Spleen (tissue), 13 donors: ENCODE measurements at places on chromosomes 6 and 20. TPM values are rescaled to one million over a fixed set of nuclear protein-coding genes. Genes with fewer than 3 reads are reported as not detected.

DNA sequence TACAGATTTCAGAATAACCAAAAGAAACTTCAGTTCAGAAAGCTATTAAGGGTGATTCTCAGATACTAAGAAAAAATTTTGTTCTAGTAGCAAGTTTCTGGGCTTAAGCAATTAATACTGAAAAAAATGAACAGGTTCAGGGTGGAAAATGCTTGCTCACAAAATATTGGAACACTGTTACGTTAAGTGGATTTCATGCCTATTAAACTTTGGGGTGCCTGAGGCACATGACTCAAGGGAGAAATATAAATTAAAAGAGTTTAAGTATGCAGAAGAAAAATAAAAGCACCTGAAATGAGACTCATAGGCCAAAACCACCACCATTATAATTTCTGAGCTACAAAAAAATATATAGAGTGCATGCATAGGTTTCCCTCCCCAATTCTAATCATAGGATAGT is 32.3 kb upstream of the HSF2 start:
- no peak for DNase-seq

FAXC gene
- total RNA-seq = 0.32 TPM

DNA sequence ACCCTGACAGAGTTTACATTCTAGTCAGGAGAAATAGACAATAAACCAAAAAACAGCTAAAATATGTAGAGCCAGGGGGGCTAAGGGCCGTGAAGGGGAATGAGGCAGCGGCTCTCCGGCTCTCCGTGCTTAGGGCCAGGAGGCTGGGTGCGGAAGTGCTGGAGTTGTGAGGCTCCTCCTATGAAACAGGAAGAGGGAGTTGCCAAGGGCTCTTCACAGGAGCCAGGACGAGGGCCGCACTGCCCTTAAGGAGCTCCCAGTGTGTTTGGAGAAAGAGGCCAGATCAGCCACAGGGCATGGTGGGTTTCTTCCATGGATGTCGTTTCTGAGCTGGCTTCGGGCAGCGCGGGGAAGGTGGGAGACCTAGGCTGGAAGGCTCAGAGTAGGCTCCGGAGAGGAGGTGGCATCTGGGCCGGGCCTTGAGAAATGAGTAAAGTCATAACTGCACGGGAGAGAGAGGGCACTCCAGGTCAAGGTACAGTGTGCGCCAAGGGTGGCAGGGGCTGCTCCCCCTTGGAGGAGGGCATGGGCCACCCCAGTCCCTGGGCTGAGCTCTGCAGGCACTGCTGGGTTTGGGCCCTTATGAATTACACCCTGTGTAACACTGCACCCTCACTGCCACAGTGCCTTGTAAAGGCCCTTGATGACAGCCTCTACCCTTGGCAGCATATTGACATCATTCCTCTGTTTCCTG is 20.8 kb upstream of the MLN start:
- no peak for DNase-seq

DNA sequence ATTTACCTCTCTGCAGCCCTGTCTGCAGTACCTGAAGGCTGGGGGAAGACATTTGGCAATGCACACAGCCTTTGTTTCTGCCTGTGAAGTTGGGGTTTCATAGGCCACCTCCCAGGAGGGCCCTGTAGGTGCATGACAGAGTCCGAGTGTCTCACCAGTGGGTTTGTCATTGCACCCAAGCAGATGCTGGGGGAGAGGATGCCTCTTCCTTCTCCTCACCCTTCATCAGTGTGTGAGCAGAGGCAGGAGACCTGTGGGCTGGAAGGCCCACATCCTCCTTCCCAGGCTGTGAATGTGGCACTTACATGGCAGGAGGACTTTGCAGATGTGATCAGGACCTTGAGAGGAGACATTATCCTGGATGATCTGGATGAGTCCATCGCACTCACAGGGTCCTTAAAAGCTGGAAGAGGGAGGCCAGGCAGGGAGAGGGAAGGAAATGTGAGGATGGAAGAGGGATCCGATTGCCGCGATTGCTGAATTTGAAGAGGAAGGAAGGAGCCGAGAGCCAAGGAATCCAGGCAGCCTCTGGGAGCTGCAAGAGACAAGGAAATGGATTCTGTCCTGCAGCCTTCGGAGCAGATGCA is 30.4 kb downstream of the SYNJ2 start:
- DNase-seq = peak; percentile 36

DNA sequence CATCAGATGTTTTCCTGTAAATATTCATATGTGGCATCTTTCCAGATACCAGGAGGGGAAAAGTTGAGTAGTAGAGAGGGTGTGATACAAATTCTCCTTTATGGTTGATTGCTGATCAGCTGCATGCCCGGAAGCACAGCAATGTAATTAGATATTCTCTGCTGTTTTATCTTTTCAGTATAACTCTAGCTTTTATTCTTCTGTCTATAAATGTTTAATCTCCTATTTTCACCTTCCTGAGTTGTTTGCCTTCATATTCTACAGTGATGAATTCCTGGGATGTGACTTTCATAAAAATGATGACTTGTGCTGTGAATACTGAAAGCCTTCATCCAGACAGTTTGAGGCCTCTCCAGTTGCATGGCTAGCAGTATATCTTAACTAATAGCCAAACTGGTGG is 53.7 kb downstream of the SH3BGRL2 start:
- DNase-seq = no peak

GRCh38 chr20:49320460-49320859 is 42.6 kb upstream of the ZNFX1 start:
- no peak for DNase-seq

PTPRT gene
- total RNA-seq = 1.4 TPM

GRCh38 chr6:113585246-113585645 is 271.9 kb upstream of the MARCKS start:
- no peak for DNase-seq

SLC17A2 gene
- not detected for total RNA-seq

DNA sequence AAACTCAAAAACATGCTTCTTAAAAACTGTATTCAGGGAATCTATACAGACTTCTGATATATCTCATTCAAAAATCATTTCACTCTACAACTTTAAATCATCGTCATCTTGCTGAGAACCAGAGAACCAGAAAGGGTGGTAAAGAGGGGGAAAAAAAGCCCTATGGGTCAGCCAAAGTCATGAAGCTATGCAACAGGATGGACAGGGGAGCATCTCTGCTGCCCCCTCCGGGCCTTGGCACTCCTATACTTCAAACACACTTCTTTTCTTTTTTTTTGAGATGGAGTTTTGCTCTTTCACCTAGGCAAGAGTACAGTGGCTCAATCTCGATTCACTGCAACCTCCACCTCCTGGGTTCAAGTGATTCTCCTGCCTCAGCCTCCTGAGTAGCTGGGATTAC is 73.5 kb upstream of the NFATC2 start:
- no peak for DNase-seq

TUBB2A gene
- total RNA-seq = 13.7 TPM

NHLRC1 gene
- total RNA-seq = 1.3 TPM
